Right lung (tissue), 10 donors: ENCODE measurements at places on chromosomes 5 and 9. TPM values are rescaled to one million over a fixed set of nuclear protein-coding genes. Genes with fewer than 3 reads are reported as not detected.

The SPOCK1 gene
- polyA plus RNA-seq, result 0.97 TPM

- DNase-seq, result no peak
Measured at GRCh38 chr5:127582773-127583370, 65.4 kb downstream of the PRRC1 start.

- DNase-seq, result no peak
Measured at GRCh38 chr9:126496781-126497659, 116.7 kb upstream of the LMX1B start.

The PLEKHG4B gene
- polyA plus RNA-seq, result 16.8 TPM

The ZNG1C gene
- 21.7 TPM for polyA plus RNA-seq

DNA sequence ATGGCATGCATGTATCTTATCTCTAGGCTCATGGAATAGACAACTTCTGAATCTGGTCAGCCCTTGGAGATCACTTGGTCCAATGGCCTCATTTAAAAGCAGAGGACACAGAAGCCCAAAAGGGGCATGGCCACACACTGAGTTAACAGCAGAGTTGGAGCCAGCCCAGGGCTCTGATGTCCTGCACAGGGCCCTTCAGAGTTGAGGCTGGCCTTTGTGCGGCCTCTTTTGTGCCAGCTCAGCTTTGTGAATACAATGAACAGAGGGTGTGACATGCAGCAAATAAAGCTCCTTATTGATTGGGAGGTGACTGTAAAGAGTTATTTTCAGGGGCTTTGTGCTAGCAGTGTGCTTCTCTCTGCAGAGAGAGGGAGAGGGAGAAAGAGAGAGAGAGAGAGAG is 150.1 kb upstream of the STK32A start:
- DNase-seq, result no peak

The TPPP gene
- polyA plus RNA-seq, result 6.9 TPM

DNA sequence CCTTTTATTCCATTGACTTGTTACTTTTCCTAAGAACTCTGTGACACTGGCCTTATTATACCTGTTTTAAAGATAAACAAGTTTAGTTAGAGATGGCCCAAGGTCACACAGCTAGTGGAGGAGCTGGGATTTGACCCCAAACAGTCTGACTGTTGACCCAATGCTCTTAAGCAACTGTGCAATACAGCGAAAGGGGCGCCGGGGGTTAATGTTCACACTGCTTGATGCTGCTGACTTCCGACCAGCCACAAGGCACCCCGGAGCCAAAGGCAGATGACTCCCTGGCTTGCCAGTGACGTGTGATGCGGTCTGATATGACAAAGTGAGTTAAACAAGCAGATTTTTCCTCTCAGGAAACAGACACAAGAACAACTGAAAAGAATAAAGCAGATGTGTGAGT is 23.9 kb downstream of the PIK3R1 start:
- no peak for DNase-seq

DNA sequence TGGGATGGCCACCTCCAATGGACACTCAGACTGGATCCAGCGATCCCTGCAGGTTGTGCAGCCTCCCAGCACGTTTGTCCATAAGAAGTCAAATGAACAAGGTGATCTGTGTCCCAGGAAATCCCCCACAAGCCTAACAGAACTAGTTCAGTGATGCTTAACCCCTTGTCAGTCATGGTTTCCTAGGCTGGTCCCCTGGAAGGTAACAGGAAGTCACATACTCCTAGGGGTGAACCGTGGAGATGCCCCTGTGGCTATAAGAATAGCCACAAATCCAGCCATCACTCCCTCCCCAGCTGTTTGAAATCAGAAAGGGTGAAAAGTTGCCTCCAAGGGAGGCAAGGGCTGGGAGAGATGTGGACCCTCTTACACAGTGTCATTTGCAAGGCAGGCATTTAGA is 22.5 kb downstream of the PAX5 start:
- DNase-seq, result no peak

The PDCD1LG2 gene
- 0.22 TPM for polyA plus RNA-seq

The MYOZ3 gene
- 13.0 TPM for polyA plus RNA-seq

The KCNV2 gene
- polyA plus RNA-seq, result 0.10 TPM

DNA sequence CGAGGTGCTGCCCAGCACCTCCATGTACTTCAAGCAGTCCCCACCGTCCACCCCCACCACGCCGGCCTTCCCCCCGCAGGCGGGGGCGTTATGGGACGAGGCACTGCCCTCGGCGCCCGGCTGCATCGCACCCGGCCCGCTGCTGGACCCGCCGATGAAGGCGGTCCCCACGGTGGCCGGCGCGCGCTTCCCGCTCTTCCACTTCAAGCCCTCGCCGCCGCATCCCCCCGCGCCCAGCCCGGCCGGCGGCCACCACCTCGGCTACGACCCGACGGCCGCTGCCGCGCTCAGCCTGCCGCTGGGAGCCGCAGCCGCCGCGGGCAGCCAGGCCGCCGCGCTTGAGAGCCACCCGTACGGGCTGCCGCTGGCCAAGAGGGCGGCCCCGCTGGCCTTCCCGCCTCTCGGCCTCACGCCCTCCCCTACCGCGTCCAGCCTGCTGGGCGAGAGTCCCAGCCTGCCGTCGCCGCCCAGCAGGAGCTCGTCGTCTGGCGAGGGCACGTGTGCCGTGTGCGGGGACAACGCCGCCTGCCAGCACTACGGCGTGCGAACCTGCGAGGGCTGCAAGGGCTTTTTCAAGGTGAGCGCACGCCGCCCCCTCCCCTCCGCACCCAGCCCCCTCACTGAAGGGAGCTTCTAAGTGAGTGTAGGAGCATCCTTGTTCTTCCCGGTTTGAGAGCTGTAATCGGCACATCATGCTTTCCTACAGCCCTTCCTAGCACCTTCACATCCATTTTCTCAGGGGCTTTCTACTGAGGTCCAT is 6.9 kb downstream of the NR4A3 start:
- DNase-seq, result no peak

GRCh38 chr9:136264031-136264430 is 18.4 kb upstream of the QSOX2 start:
- DNase-seq, result no peak

The LCN6 gene
- not detected for polyA plus RNA-seq

GRCh38 chr9:21597284-21597683 is 115.2 kb upstream of the IFNE start:
- no peak for DNase-seq

GRCh38 chr9:122944960-122945888 is 4.4 kb downstream of the RABGAP1 start:
- DNase-seq, result no peak

GRCh38 chr5:108858959-108859358 is 111.3 kb downstream of the FER start:
- no peak for DNase-seq

The SSBP2 gene
- 96.2 TPM for polyA plus RNA-seq

DNA sequence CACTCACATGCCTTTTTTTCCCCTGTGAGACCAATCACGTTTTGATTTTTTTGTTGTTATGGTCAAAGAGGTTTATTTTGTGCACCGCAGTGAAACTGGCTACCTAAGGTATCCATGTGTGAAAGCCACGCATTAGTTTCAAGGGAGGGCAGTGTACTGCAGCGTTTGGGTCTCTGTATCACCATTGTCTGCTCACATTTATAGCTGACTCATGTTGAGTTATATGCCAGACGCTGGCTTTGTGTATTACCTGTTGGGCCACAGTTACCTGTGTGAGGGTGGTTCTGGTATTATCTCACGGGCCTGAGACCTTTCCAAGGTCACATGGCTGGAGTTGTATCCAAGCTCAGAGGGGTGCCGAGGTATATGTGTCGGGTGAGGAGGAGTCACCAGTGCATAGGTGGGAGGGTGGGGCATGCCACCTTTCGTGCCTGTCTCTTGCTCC is 75.8 kb downstream of the ARHGAP26 start:
- DNase-seq, result no peak

DNA sequence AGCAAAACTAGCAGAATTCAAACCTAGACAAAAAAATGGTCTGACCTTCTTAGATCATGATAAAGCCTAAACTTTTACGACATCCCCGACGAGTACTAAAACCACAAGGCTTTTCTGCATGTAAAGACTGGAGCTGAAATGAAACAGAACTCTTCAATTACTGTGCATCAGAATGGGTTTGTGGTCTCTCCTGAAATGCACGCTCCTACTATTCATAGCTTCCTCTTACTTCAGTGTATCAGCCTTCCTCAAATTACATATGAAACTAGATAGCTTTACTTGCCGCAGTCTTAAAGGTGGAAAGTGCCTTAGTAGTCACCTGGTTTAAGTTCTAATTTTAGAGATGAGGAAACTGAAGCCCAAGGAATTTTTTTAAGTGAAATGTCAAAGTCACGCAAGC is 24.6 kb upstream of the MED10 start:
- no peak for DNase-seq

GRCh38 chr5:146034127-146034526 is 71.2 kb downstream of the PLAC8L1 start:
- DNase-seq, result no peak

GRCh38 chr9:272251-273213 is 57.9 kb downstream of the DOCK8 start:
- DNase-seq, result no peak

DNA sequence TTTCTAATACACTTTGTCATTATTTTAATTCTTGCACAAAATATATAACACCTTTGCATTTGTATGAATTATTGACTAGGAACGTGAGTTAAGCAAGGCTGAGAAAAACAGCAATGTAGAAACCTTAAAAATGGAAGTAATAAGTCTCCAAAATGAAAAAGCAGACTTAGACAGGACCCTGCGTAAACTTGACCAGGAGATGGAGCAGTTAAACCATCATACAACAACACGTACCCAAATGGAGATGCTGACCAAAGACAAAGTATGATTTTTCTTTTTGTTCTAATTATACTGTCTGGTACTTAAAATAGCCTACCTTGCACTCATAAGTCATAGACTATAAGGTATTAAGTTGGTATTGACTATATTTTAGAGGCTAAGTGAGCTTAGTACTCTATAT is 34.4 kb downstream of the RAD50 start:
- no peak for DNase-seq

GRCh38 chr9:81604306-81605169 is 84.8 kb downstream of the TLE1 start:
- DNase-seq, result peak; percentile 24

GRCh38 chr9:14325147-14325546 is 11.2 kb upstream of the NFIB start:
- DNase-seq, result no peak

- no peak for DNase-seq
Measured at GRCh38 chr5:140785905-140786686, at the start of gene PCDHA1. PCDHA1 (plus strand) TSS chr5:140786140.

GRCh38 chr5:147063943-147064342 is 170.9 kb upstream of the STK32A start:
- no peak for DNase-seq

DNA sequence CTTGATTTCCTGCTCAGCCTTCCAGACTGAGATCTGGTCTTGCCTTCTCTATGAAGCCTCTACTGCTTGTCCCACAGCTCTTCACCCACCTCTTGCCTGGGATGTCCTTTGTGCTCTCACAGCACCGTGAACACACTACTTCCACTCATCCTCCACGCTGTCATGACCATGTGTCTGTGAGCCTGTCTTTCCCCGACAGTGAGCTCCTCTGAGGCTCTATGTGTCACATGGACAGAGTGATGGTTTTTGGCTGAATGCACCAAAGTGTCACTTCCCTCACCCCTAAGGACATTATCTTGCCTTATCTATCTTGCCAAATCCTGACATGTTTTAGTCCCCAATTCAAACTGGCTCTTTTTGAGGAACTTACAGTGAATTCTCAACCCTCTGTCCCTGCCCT is 11.3 kb downstream of the PHYKPL start:
- DNase-seq, result no peak

DNA sequence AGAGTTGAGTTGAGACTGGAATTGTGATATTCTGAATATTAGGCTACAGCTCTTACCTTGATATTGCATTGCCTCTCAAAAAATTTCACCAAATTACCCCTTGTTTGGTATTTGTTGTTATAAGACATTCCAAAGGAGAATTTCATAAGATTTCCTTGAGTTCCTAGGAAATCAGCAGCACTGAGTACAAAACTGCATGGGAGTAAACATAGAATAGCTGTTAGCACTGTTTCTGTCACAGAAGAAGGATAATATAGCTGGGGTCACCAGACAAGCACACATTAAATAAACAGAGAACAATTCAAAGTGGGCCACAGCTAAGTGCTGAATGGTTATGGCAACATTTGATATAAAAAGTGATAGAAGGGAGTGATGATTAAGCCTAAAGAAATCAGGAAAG is 724.3 kb downstream of the PRELID2 start:
- DNase-seq, result no peak
